T follicular helper cell (primary cell): ENCODE measurements at places on chromosomes 2 and 18.

DNA sequence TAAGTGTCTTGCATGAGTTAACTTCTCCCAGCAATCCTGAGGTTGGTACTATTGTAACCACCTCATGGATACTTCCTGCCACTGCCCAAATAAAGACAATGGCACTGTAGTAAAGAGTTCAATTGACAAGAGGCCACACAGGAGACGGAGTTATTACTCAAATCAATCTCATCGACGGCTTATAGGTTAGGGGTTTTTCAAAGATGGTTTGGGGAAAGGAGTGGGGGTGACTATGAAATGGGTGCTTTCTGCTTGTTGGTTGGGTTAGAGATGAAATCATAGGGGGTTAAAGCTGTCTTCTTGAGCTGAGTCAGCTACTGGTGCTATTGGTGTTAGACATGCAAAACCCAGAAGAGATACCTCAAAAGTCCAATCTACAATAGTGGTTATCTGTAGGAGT, 1258.0 kb upstream of the ZEB2 start:
- DNase-seq: no peak

- DNase-seq: no peak
These were observed 47.5 kb downstream of the MARCO start for GRCh38 chr2:118989481-118989880.

GRCh38 chr2:157856187-157856515, 20.0 kb downstream of the ACVR1 start:
- no peak for DNase-seq

GRCh38 chr2:60972889-60973656, 44.4 kb upstream of the PEX13 start:
- no peak for DNase-seq

DNA sequence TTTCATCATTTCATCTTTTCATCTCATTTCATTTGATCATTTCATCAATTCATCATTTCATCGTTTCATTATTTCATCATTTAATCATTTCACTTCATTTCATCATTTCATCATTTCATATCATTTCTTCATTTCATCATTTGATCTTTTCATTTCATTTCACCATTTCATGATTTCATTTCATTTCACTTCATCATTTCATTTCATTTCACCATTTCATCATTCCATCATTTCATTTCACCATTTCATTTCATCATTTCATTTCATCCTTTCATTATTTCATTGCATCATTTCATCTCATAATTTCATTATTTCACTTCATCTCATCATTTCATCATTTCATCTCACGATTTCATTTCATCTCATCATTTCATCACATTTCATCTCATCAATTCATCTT, 127.8 kb downstream of the ANKRD30BL start:
- DNase-seq: no peak

GRCh38 chr2:199468561-199469513, 11.1 kb upstream of the SATB2 start:
- DNase-seq: no peak

GRCh38 chr2:241908686-241909420, 39.3 kb downstream of the RTP5 start:
- no peak for DNase-seq

- DNase-seq: no peak
These were observed 6.9 kb upstream of the TEX261 start for GRCh38 chr2:71001592-71001927.

- no peak for DNase-seq
These were observed 42.6 kb downstream of the NFATC1 start for GRCh38 chr18:79438089-79438897.

- DNase-seq: no peak
These were observed 28.7 kb upstream of the DCC start for GRCh38 chr18:52311331-52311730.

GRCh38 chr2:237512774-237513466, 25.9 kb downstream of the MLPH start:
- peak; percentile 66 for DNase-seq

GRCh38 chr2:169294001-169294675, 68.2 kb downstream of the LRP2 start:
- no peak for DNase-seq

GRCh38 chr2:45705233-45705632, 53.8 kb downstream of the PRKCE start:
- DNase-seq: no peak

DNA sequence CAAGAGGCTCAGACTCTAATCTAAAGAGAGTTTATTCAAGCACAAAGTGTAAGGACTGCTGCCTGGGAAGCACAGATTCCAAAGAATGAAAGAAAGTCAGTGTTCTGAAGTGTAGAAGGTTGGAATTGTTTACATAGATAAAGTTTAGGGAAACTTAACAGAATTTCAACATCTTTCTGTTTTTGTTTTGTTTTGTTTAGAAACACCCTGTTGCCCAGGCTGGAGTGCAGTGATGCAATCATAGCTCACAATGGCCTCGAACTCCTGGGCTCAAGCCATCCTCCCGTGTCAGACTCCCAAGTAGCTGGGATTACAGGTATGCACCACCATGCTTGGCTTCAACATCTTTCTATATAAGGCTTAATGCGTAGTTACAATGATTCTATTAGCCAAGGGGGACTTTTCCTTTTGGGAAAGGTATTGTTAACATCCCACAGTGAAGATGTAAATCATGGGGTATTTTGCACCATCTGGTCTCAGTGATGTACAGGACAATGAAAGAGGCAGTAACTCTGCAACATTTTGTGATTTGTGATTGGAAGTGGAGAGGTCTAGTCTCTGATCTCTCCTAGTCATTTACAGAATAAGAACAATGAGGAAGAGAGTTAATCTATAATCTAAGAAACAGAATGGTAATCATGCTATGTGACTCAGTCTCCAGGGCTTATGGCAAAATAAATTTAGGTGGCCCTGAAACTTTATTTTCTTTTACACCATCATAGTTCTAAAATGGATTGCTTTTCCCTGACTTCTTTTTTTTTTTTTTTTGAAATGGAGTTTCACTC, 45.6 kb upstream of the MSH6 start:
- no peak for DNase-seq

GRCh38 chr2:70767079-70767698, 811 bp downstream of the ADD2 start:
- no peak for DNase-seq

- DNase-seq: no peak
These were observed 25.7 kb upstream of the NCL start for GRCh38 chr2:231489990-231490389.

- DNase-seq: no peak
These were observed 25.4 kb downstream of the EPHA4 start for GRCh38 chr2:221546505-221547225.

GRCh38 chr2:46879511-46879910, 36.1 kb downstream of the MCFD2 start:
- DNase-seq: no peak

DNA sequence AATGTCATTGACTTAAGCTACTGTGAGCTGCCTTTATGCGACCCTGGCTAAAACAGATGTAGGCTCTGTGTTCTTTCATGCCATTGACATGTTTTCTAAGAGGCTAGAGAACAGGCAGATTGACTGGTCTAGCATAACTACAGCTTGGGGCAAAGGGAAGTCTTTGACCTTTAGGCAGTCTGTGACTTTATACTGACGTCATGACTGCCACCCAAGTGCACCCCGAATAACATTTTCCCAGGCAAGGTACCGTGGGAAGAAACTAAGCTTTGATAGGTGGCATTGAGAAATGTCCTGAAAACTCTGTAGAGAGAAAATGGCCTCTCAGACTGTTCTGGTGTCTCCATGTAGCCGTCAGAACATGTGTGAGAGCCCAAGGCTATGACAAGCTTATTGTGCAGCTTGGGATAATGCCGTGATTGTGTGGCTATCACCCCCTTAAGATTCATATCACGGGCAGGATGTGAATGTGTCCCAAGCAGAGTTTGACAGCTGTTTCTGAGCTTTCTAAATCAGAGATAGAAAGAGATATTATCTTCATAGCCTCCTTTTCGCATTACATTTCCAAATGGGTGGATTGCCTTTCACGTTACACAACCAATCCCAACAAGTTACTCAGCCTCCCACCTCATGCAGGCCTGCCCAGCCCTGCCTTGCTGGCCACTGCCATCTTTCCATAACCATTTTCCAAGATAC, 672.2 kb upstream of the ACVR2A start:
- no peak for DNase-seq

DNA sequence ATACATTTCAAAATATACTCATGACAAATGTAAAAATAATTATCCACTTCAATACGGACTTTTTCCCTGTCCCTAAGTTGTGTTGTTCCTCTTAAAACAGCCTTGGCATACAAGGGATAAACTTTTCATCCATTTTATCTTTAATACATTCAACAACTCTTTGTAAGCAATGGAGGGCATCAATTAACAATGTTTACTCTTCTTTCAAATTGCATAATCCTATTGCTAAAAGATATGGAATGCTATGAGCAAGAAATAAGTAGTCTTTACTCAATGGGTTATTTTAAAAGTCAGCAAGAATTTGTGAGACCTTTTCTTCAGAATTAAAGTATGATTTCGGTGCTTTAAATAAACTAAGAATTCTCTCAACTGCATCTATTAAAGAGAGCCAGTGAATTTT, 41.9 kb downstream of the SCN9A start:
- DNase-seq: no peak

DNA sequence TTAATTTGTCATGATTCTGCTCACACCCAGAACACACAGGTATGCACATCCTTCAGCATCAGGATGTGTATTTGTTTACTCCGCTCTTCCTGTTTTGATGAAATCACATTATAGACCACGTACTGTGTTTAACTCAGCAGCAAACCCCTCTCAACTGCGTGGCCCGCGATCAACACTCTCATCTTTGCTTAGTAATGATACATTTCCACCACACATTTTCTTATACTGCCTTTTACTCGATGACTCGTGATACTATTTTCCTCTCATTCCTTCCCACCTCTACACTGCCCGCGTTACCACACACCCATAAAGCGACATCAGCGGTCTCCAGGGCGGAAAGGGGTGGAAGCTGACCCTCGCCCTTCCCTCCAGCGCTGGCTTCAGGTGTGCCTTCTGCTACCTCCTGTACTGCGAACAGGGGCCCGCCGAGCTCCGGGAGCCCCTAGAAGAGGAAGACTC, 1.3 kb downstream of the NETO1 start:
- no peak for DNase-seq
